ENCODE measurements at places on chromosomes 3 and 15. TPM values are rescaled to one million over a fixed set of nuclear protein-coding genes. Genes with fewer than 3 reads are reported as not detected.

The A4GNT gene
- total RNA-seq, result not detected

The PPM1L gene
- total RNA-seq, result 10.5 TPM

GRCh38 chr3:138873471-138874278, 38.9 kb upstream of the PIK3CB start:
- H3K36me3 ChIP-seq, result no peaks in the 10 kb centered on the region
- no peak overlapping the region for H3K4me3 ChIP-seq
- DNase-seq, result no peak
- no peak overlapping the region for H3K27ac ChIP-seq

DNA sequence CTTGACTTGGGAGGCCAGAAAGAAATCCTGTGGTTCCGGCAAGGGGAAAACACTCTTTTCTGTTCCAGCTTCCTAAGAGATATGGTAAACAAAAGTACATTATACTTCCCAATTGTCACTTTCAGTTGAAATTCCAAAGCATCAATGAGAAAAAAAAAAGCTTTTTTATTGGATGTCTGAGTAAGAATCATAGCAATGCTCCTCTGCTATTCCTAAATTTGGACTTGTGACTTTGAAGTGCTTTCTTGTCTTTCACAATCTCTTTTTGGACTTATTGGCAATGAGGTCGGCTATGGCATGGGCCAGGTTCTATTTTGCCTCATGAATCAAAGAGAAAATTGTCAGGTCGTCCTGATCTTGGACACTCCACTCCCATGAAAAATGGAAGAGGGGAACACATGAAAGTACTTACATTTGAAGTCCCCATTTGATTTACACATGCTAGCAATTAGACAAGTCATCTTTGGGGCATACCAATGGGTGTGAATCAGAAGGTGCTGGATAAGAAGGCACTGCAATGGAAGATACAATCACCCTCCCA, 170.5 kb downstream of the GREM1 start:
- H3K4me3 ChIP-seq, result no peak overlapping the region
- no peak for DNase-seq
- no peaks in the 10 kb centered on the region for H3K4me1 ChIP-seq
- H3K36me3 ChIP-seq, result no peaks in the 10 kb centered on the region
